ENCODE measurements at places on chromosomes 3 and 15.

- no peak for DNase-seq
Measured at GRCh38 chr15:81544385-81544784, 170.4 kb upstream of the TMC3 start.

- no peak for DNase-seq
Measured at GRCh38 chr3:130820976-130821375, 72.9 kb upstream of the ATP2C1 start.

DNA sequence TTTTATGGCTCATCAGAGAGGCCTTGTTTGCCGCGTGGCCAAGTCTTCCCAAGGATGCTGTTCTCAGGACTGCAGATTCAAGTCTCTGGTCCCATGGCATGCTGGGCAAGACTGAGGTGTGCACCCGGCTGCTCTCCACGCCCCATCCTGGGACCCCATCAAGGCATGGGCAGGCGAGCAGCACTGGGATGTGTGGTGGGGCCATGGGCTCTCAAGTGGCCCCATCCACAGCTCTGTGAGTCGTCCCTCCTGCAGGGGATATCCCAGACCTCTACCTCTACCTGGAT lies 13.1 kb upstream of the GP9 start:
- DNase-seq: no peak

DNA sequence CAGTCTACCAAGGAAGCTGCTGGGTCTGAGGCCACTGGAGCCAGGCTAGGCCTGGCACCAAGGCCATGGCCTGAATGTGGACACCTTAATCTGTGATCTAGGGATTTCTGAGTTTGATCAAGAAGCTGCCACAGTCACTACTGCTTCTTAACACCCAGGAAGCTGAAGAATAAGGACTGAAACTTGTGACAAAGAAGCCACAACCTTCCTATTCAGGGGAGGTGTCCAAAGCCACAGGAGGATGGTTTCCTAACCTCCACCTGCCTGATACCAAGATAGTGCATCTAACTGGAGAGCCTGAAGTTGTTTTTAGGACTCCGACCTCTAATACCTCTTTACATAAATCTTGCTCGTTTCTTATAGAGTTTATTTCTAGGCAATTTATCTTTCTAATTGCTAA lies 5.5 kb upstream of the ANO10 start:
- DNase-seq: no peak

DNA sequence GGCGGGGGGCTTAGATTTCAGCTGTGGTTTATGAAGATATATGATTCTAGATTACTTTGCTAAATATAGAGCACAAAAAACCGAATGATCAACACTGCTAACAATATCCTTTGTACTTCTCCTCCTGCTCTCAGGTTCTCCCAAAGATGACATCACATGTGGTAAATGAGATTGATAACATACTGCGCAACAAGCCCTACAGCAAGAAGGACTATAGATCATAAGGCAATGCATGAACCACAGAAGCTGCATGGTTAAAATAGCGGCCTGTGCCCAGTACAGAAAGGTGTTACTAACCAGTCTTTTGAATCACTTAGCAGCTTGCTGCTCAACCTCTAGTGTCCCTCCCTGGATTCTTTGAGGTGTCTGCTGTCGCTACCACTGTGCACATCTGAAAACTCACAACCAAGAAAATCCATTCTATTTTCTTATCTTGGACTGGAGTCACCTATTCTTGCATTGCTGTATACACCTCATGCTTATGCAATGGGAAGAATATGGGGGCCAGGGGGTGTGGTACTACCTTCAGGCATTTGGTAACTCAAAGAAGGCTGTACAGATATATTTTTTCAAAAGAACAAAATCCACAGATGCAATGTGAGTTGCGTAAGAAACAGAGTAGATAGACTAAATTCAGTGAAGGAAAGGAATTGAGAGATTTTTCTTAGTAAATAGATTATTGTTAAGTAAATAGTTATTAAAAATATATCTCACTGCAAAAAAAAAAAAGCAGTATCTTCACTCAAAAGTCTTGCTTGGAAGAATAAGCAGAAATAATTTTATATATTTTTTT lies 18.2 kb downstream of the SSR3 start:
- DNase-seq: no peak

DNA sequence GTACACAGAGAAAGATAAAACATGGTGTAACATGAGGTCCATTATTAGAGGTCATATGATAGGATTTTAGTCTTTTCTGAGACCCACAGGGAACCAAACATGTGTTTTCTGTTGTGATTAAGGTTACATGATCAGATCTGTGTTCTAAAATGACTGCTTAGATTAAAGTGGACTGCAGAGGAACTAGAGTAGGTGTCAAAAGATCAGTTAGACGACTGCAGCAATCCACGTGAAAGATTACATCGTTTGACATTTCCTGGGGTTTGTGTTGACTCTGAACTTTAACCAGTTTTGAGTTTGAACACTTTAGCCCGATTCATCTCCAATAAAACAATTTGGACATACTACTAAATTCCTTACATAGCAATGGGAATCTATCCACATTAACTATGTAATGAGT lies 5.1 kb downstream of the MIX23 start:
- DNase-seq: no peak

All from stimulated activated CD4-positive, alpha-beta T cell treated with anti-CD3 and anti-CD28 coated beads, TNF-alpha, amount 100 ng/mL, for 48 hours (primary cell).